Chondrocyte (in vitro differentiated cells): ENCODE measurements at places on chromosomes 12 and 14. TPM values are rescaled to one million over a fixed set of nuclear protein-coding genes. Genes with fewer than 3 reads are reported as not detected.

- no peak for DNase-seq
Measured at GRCh38 chr12:121812921-121813896, 9.4 kb downstream of the SETD1B start.

DNA sequence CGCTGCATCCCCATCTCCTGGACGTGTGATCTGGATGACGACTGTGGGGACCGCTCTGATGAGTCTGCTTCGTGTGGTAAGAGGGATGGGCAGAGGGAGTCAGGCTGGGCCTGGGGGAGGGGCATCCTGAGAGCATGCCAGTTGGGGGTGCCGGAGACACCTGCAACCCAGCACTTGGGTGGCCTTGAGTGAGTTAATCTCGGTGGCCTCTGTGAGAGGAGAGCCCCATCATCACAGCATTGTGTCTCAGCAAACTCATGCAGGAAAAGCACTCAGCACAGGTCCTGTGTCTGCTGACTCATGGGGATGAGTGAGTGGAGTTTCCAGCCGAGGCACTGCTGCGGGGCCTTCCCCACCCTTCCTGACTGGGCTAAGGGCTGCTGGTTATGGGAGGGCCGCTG lies 19.6 kb upstream of the LRP1-AS start:
- DNase-seq = no peak

- no peak for DNase-seq
Measured at GRCh38 chr14:37864861-37865718, 269.7 kb downstream of the TTC6 start.

DNA sequence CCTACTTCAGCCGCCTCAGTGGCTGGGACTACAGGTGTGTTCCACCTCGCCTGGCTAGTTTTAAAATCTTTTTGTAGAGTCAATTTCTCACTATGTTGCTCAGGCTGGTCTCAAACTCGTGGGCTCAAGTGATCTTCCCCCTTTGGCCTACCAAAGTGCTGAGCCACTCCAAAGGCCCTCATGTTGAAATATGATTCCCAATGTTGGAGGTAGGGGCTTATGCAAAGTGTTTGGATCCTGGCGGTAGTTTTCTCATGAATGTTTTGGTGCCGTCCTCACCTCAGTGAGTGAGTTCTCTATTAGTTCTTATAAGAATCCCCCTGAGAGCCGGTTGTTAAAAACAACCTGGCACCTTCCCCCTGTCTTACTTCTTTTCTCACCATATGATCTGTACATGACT lies 784.6 kb downstream of the TMTC2 start:
- no peak for DNase-seq

DNA sequence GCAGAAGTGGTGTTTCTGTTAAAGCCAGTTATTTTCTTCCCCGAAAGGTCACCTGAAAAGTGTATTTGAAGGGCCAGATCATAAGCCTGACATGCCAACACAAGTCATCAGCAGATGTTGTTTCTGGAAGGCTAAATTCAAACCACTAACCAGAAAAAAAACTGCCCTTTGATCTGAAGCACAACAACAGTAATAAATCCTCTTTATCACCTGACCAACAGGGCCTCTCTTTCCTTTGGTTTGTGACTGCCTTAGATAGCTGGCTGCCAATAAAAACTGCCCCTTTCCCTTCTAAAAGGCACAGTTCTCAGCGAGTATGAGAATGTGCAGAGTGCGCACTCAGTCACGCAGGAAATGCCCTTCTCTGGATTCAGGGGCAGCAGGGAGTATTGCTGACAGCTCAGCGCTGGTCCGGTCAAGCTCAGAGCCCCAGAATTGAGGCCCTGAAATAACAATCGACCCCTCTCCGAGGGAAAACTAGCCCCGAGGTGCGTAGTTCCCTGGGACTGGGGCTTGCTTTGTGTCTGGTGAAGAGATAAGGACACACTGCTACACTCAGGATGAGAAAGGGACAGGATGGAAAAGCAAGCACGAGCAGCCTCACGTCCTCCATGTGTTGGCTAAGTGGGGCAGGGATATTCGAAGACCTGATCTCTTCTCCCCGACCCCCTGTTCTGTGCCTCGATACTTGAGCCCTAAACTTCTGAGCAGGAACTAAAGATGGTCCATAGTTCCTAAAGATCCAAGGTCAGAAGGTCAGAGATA lies 184.2 kb upstream of the GZMB start:
- DNase-seq = no peak

PUS1 gene
- 18.7 to 21.0 TPM (median 19.8 TPM) in 3 replicates for total RNA-seq

EXOC5 gene
- 75.3 to 86.6 TPM (median 85.9 TPM) in 3 replicates for total RNA-seq

CLEC6A gene
- not detected in 3 replicates for total RNA-seq
